CD4-positive, CD25-positive, alpha-beta regulatory T cell (primary cell): ENCODE measurements at places on chromosomes 3 and 15.

GRCh38 chr15:68129072-68129471 lies 75.0 kb downstream of the PIAS1 start:
- peaks cover 9% of the 10 kb centered on the region for H3K36me3 ChIP-seq
- no peak overlapping the region for H3K4me3 ChIP-seq
- peaks cover 2% of the 10 kb centered on the region for H3K4me1 ChIP-seq
- H3K27ac ChIP-seq, result no peak overlapping the region

GRCh38 chr15:85116925-85117646 lies 135.4 kb downstream of the PDE8A start:
- H3K4me3 ChIP-seq, result no peak overlapping the region
- H3K36me3 ChIP-seq, result peaks cover 36% of the 10 kb centered on the region
- DNase-seq, result no peak
- H3K4me1 ChIP-seq, result no peaks in the 10 kb centered on the region

DNA sequence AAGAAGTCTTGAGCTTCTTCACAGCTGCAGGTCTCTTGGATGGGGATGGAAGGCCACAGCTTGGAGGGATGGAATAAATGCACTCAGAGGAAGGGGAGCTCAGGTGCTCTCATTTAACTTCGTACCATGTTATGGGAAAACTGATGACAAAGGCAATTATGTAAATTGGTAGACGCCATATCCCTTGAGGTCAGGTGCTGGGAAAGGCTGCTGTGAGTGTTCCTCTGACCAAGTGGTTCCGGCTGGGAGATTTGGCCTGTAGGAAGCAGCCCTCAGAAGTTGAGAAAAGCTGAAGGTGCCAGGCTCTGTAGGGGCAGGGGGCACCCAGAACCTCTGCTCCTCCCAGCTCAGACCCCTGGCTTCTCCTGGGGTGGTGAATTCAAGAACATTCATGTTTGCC lies 47.1 kb downstream of the FAH start:
- peaks cover 4% of the 10 kb centered on the region for H3K27me3 ChIP-seq
- H3K4me1 ChIP-seq, result no peaks in the 10 kb centered on the region
- no peak for DNase-seq
- H3K4me3 ChIP-seq, result no peak overlapping the region
- H3K27ac ChIP-seq, result no peak overlapping the region

DNA sequence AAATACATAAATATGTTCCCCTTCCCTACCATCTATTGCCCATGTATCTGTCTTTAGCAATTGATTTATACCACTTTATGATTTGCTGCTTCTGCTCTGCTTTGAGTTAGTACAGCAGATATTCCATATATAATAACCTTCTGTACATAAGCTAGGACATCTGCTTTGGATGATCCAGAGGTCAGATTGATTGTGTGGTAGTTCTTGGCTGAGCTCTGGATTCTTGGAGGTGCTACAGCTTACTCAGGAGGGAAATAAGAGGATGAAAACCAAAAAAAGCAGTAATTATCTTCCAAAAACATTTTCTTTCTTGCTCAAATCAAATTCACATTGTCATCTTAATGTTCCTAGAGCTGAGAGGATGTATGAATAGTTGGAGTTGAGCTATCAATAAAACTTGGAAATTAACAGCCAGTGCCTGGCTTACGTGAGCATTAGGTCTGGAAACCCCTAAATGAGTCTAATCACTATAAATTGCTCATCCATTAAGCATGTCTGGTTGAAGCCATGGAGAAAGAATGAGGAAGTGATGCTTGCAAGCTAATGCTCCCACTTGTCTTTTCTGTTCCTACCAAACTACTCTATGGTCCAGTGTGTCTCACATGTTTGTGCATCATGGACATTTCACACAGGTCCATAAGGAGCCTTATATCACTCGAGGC lies 36.3 kb upstream of the TMEM42 start:
- H3K4me1 ChIP-seq, result no peaks in the 10 kb centered on the region
- H3K27me3 ChIP-seq, result no peaks in the 10 kb centered on the region
- no peak overlapping the region for H3K27ac ChIP-seq
- no peaks in the 10 kb centered on the region for H3K36me3 ChIP-seq
- H3K4me3 ChIP-seq, result no peak overlapping the region
- DNase-seq, result no peak

GRCh38 chr3:74814181-74814580 lies 199.7 kb upstream of the CNTN3 start:
- H3K36me3 ChIP-seq, result no peaks in the 10 kb centered on the region
- H3K4me1 ChIP-seq, result no peaks in the 10 kb centered on the region
- H3K27ac ChIP-seq, result no peak overlapping the region
- H3K27me3 ChIP-seq, result no peaks in the 10 kb centered on the region
